ENCODE measurements at places on chromosomes 3 and 15.

GRCh38 chr15:92083190-92083589, 229.7 kb downstream of the SLCO3A1 start:
- ATAC-seq: no peak

DNA sequence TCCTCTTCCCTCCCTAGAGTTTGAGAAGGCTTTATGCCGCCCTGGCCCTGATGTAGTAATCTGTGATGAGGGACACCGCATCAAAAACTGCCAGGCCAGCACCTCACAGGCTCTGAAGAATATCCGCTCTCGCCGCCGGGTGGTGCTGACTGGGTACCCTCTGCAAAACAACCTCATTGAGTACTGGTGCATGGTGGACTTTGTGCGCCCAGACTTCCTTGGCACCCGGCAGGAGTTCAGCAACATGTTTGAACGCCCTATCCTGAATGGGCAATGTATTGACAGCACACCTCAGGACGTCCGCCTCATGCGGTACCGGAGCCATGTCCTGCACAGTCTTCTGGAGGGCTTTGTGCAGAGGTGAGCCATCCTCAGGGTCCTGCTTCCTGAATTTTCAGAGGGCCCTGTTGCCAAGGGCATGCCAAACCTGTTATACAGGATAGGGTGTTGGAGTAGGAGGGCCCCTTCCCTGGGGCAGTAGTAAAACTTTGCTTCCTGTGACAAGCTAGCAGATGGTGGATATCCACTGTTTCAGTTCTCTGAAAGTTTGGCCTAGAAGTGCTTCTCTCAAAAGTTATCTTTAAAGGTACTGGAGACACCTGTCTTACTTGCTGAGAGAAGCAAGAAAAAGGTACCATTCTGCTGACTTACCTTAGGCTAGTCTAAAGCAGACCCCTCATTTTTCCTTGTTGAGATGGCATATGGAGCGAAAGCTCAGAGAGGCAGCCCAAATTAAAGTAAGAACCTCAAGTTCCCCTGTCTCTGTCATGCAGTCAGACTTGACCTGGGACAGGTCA, 33.7 kb upstream of the TEX264 start:
- ATAC-seq: peak; percentile 27

DNA sequence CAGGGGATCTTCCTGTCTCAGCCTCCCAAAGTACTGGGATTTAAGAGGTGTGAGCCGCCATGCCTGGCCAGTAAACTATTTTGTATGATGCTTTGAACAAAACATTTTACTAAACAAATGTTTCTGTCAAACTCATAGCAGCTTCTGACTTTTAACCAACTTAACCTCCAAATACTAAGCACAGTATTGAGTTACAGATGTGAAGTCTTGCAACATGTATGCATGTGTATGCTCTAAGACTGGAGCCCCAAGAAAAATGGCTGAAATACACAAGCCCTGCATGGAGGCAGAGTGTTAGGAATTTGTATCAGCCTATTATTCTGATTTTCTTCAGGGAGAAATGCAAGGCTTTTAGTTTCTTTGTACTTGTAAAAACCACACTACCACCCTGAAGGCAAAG, 137.1 kb downstream of the CBLB start:
- no peak for ATAC-seq

- peak; percentile 62 for ATAC-seq
Measured at GRCh38 chr3:139534992-139535879, 4.3 kb downstream of the RBP1 start.

- no peak for ATAC-seq
Measured at GRCh38 chr3:188242436-188243123, 88.6 kb downstream of the LPP start.

DNA sequence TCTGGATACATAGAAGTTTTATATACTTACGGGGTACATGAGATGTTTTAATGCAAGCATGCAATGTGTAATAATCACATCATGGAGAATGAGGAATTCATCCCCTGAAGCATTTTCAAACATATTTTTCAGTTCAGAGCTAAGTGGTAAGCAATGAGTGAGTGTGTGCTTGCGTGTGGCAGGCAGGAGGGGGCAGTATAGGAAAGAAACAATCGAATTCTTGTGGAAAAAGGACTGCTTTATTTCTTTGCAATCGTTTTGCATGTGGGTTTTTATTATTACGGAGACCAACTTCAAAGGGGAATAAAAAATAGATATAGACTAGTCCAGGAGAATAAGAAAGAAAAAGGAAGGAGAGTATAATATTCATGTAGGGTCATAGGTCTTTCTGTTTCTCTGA, 271.6 kb downstream of the CHL1 start:
- no peak for ATAC-seq

DNA sequence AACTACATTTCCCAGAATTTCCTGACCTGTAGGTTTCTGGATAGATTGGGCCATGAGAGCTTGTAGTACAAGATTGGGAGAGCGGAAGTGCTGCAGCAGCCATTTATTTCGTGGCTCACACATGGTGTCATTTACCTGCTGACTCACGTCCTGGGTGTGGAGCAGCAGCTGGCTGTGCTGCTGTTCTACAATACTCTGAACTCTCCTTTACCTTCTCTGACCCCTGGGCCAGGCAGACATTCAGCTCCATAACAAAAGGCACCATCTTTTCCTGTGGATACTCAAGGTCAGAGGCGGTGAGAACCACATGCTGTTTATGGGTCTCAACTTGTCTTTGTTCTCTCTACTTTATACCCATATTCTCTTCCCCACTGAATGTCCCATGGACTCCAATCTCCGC, 490.2 kb downstream of the IGSF11 start:
- ATAC-seq: no peak

Measured in SK-N-SH treated with all-trans-retinoic acid at 6 μM for 48 hours (cell line).